ENCODE measurements at places on chromosomes 3 and 15.
A peak's percentile ranks its signal among the peaks of the same experiment; 100 is the strongest.

GRCh38 chr3:25870452-25870851 is 80.6 kb downstream of the OXSM start:
- DNase-seq, result no peak

DNA sequence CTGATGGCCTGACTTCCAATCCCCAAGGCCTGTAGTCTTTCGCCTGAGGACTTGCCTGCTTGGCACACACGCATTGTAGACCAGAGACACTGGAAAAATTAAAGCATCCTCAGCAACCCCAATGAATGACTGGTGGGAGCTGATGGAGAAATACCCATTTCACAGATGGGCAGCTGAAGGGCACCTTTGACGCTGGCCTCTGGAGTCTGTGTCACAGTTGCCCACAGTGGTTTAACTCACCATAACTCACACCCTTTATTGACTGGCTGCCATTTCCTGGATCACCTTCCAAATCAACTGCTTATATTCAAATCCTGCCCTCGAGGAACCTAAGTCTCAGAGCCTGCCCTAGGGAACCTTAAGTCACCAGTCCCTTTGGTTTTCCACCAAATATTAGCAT is 183.1 kb downstream of the SHQ1 start:
- no peak for DNase-seq

- DNase-seq, result no peak
These were observed 117.7 kb downstream of the MYLK start for GRCh38 chr3:123766193-123767008.

- DNase-seq, result no peak
These were observed 78.4 kb upstream of the MRPS22 start for GRCh38 chr3:139265131-139266016.

DNA sequence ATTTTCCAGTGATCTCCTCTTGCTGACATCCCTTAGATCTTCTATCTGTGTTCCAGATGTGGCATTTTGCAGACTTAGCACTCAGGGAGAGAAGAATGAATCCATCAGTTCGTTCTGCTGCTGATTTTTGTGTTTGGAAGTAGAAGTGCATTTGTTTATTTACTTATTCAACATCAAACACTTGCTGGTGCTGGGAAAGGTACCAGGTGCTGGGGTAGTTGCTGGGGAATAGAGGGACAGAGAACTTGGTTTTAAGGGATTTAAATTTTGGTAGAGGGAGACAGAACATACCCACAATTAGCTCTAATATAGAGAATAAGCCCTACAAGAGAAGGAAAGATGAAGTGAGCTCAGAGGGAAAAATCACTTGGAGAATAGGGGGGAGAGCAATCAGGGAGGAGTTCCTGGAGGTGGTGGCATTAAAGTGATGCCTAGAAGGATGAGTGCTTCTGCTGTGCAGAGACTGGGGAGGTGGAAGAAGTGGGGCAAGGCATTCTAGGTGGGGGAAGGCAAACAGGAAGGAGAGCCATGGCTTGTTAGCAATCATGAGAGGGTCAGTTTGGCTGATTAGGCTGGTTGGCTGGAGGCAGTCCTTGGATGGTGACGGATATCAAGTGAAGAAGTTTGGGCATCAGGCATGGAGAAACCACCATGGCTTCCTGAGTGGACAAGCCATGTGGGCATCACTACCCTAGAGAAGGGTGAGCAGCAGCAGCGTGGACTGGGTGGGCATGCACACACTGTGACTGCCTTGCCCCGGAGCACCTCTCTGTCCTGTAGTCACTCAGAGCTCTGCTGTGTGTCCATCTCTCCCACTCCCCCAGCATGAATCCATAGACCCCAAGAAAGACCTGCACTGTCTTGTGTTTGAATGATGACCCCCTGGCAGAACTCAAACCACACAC is 197.3 kb downstream of the OPA1 start:
- no peak for DNase-seq

- no peak for DNase-seq
These were observed 119.6 kb downstream of the MOBP start for GRCh38 chr3:39587113-39587512.

GRCh38 chr3:111315930-111316587 is 225.9 kb upstream of the CD96 start:
- no peak for DNase-seq

DNA sequence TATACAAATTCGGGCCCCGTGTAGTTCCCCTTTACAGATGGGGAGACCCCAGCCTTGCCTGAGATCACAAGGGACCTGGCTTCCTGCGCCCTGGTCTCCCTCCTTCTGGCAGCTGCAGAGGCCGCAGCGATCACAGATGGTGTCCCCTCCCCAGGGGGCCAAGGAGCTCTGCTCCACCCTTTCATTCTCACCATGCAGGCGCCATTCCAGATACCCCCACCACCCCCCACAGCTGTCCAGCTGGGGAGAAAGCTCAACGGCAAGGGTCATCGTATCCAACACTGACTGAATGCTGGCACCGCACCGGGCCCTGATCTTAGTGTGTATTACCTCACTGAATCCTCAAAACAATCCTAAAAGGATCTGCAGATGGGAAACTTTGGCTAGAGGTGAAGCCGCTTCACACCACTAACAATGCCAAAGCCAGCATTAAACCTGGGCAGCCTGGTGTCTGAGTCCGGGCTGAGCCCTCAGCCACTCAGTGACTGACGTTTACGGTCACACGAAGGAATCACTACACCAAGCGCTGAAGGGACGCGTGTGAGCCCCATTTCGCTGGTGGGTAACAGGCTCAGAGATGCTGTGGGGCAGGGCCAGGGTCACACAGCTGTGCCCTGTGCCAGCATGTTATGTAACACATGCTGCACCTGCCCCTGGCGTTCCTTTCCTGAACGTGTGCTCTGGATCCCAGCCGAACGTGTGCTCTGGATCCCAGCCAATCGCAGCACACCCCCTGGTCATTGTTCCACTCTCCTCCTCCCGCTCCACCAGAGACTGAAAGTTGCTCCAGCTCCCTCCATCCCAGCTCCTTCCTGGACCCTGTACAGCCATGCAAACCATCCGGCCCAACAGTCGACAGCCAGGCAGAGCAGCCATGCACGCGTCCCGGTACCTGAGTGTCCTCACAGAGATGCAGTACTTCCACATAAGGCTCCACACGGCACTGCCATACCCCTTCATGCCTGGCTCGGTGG is 51.8 kb downstream of the IQSEC1 start:
- DNase-seq, result no peak

GRCh38 chr3:25293736-25294135 is 134.3 kb upstream of the RARB start:
- DNase-seq, result no peak

DNA sequence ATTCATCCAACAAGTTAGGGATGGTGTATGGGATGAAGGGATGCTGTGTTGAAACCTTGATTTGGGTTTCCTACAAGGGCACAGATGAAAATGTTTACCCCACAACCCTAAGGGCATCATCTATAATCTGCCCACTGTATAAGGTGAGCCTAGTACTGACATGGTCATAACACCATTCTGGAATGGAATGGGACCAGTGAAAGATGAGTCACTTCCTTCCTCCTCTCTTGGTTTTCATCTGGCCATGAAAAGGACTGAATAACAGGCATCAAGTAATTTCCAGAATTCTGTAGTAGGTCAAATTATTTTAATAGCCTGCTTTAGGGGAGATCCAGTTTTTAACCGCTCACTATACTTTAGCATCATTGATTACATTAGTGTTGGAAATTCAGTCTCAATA is 538.6 kb downstream of the NR2F2 start:
- no peak for DNase-seq

DNA sequence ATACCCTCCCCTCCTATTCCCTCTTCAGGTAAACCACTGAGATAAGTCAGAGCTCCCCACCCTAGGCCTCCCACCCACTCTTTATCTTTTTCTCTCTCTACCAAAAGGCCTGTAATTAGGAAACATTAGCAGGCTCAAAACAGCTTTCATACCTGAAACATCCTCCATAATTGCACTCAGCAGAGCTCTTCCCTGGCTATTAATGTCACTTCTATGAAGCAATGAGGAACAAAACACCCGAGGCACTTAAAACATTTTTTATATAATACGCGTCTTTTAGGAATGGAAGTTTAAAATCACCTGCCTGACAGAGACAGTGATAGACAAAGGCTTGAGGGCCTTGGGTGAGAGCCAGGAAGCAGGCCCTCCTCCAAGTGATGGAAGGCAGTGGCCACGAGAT is 138.9 kb downstream of the EPHB1 start:
- DNase-seq, result no peak

DNA sequence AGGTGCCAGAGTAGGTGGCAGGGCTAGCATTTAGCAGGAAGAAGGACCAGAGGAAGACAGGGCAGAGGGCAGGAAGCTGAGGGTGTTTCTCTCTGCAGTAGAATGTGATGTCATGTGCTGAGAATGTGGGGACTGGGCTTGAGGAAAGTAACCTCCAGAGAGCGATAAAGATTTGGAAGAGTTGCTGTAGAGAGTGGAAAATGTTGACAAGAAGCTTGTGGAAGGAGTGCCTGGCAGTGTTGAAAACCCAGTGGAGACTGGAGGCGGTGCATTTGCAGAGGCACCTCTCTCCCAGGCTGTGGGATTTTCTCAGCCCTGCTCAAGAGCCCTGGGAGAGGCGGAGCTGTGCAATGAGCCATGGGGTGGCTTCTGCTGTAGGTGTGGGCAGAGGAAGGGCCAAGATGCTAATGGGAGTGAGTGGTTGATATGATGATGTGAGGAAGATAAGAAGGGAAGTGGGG is 54.8 kb downstream of the MESD start:
- no peak for DNase-seq

DNA sequence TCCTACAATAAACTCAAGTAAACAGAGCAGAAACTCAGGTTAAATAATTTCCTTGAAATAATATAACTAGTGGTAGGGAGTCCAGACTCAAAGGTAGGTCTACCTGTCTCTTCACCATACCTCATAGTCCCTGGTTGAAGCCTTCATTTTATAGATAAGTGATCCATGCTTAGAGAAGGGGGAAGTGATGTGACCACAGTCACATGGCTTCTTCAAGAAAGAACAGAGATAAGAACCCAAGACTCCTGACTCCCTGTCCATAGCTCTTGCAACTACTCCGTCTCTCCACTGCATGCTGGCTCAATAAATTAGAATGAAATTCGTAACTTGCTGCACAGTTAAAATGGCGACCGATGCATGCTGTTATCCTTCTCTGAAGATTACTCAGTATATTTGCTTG is 11.0 kb upstream of the C15orf61 start:
- DNase-seq, result no peak

DNA sequence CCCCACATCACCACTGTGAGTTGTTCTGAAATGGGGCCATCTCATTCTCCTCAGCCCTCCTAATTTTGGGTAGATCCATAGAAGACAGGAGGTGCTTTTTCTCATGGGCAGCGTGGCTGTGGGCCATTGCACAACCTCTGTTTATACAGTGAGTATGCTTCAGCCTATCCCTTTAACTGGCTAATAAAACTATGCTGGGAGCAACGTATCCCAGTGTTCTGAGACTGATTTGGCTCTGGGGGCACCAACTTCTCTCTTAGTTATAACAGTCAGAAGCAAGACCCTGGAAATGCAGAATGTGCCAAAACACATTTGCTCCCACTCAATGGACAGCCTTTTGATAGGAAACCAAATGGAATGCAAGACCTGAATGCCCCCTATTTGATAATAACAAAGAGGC is 97.1 kb upstream of the ICE2 start:
- no peak for DNase-seq

GRCh38 chr3:47961815-47962606 is 54.2 kb downstream of the MAP4 start:
- DNase-seq, result no peak

DNA sequence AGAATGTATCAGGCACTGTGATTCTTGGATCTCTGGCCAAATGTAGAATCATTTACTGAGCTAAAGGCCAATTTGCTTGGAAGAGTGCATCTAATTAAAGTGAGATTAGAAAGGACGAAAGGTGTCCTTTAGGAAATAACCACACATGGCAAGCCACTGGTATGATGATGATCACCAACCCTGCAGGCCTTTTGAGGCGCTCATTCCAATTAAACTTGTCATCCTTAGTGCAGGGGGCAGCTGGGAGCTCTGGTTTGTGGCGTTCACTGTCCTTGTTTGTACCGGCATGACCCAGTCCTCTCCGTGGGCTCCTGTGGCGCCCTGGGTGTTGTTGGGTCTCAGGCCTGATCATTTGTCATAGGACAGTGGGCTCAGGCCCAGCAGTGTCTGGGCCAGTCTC is 11.0 kb downstream of the LIMD1 start:
- DNase-seq, result no peak

GRCh38 chr3:133955892-133956291 is 60.2 kb upstream of the RAB6B start:
- no peak for DNase-seq

DNA sequence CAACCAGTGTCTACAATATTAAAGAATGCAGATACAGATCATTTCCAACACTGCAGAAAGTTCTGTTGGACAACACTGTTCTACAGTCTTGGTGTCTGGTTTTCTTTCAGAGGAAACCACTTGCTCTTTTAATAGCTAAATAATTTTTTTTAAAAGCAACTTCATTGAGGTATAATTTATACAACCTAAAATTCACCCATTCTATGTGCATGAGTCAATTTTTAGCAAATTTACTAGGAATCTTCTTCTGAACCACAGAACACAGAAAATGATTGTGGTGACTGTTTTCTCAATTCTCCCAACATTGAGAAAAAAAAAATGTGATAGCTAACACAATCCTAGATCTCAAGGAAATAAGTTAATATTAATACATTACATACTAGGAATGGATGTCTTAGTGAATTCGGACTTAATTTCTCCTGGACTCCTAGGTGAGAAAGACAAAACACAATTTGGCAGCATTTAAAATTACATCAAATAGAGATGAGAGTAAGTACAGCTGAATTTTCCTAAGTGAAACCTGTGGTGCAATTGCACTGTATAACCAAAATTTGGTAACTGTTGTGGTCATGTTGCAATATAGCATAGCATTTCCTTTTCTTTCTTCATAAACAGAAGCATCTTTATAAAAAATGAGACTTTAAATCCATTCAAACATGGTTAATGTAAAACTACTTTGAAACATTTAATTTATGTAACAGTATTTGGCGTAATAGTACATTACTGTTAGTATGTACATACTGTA is 15.3 kb upstream of the PLCL2 start:
- no peak for DNase-seq

DNA sequence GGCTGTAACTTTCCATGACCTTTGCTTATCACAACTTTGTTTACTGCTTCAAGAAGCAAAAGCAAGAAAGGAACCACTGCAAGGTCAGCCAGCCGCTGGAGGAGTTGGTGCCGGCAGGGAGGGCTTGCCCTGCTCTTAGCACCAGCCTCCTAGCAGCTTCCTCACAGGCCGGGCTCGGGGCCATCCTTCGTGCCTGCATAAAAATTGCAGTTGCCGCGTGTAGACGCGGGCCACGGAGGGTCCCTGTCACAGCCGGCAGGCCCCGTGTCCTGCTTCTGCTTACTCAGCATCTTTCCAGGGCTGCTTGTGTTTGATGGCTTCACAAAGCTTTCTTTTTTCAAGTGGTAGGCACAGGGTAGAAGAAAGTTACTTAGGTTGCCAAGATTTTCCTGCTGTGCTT is 84.4 kb downstream of the PGPEP1L start:
- DNase-seq, result no peak

GRCh38 chr15:66912001-66912400 is 153.4 kb upstream of the SMAD3 start:
- peak; percentile 69 for DNase-seq

DNA sequence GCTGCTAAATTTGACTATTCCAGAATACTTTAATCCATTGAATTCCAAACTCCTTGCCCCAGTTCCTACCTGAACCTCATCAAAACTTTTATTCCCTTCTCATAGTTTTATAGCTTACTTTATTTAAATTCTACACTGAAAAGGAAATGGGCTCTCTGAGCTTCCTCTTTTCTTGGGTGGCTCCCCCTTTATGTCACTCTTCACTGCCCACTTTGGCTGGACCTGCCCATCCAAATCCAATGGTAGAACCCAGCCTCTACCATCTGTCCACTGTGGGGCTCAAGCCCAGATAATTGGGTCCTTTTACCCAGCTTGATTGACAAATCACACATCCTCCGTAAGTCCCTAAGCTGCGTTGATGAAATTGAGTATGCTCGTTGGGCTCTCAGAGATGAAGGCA is 216.5 kb downstream of the BBX start:
- no peak for DNase-seq
